Fibroblast of mammary gland (primary cell): ENCODE measurements at places on chromosomes 5 and 9.
A peak's percentile ranks its signal among the peaks of the same experiment; 100 is the strongest.

GRCh38 chr5:179453616-179454015, 96.7 kb upstream of the RUFY1 start:
- no peak for DNase-seq

DNA sequence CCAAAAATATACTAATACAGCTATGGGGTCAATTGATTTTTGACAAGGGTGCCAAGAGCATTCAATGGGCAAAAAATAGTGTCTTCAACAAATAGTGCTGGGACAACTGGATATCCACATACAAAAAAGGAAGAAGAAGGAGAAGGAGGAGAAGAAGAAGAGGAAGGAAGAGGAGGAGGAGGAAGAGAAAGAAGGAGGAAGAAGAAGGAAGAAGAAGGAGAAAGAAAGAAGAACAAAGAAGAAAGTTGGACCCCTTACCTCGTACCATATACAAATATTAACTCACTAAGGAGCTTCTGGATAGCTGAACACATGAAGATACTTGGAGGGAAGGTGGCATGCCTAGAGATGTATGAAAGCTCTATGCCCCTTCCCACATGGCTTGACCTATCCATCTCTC, 17.2 kb upstream of the DELE1 start:
- DNase-seq = no peak

GRCh38 chr9:82206490-82206889, 217.9 kb downstream of the SPATA31D1 start:
- DNase-seq = no peak

DNA sequence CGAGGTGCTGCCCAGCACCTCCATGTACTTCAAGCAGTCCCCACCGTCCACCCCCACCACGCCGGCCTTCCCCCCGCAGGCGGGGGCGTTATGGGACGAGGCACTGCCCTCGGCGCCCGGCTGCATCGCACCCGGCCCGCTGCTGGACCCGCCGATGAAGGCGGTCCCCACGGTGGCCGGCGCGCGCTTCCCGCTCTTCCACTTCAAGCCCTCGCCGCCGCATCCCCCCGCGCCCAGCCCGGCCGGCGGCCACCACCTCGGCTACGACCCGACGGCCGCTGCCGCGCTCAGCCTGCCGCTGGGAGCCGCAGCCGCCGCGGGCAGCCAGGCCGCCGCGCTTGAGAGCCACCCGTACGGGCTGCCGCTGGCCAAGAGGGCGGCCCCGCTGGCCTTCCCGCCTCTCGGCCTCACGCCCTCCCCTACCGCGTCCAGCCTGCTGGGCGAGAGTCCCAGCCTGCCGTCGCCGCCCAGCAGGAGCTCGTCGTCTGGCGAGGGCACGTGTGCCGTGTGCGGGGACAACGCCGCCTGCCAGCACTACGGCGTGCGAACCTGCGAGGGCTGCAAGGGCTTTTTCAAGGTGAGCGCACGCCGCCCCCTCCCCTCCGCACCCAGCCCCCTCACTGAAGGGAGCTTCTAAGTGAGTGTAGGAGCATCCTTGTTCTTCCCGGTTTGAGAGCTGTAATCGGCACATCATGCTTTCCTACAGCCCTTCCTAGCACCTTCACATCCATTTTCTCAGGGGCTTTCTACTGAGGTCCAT, 6.9 kb downstream of the NR4A3 start:
- DNase-seq = peak; percentile 28

DNA sequence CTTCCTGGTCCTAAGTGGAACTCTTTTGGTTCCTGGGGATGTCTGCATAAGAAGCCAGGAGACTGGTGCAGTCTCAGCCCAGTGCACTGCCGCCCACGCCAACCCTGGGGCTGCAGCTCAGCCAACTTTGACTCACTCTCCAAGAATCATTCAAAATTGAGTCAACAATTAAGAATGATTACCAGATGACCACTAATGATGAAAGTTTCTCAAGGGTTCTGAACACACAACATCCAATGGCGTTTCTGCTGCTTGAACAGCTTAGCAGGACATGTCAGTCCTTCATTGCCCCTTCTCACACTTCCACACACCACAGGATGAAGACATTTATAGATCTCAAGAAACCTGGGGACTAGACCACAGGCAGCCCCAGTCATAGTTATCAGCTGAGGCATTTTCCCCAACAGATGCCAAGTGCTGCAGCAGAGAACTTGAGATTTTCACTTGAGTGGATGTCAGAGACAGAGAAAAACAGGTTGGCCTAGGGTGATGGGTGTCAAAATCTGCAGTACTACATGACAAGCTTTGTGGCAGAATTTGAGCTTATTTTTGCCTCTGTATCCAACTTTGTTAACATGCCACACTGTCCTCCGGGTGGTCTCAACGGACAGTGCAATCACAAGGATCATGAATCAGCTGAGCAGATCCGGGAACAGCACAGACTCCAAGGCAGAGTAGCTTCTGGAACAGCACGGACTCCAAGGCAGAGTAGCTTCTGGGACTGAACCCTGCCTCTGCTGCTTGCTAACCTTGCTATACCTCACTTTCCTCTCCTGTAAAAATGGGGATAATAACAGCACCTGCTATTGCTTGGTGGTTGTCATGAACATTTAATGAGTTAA, 356.1 kb downstream of the SPOCK1 start:
- peak; percentile 99 for DNase-seq

GRCh38 chr5:178346607-178347334, 114.2 kb upstream of the PHYKPL start:
- DNase-seq = no peak

GRCh38 chr5:14059810-14060209, 83.3 kb upstream of the TRIO start:
- DNase-seq = no peak

- DNase-seq = no peak
These were observed 113.5 kb downstream of the ROR2 start for GRCh38 chr9:91836515-91836914.

- DNase-seq = no peak
These were observed 58.5 kb downstream of the MACROH2A1 start for GRCh38 chr5:135340568-135340967.

DNA sequence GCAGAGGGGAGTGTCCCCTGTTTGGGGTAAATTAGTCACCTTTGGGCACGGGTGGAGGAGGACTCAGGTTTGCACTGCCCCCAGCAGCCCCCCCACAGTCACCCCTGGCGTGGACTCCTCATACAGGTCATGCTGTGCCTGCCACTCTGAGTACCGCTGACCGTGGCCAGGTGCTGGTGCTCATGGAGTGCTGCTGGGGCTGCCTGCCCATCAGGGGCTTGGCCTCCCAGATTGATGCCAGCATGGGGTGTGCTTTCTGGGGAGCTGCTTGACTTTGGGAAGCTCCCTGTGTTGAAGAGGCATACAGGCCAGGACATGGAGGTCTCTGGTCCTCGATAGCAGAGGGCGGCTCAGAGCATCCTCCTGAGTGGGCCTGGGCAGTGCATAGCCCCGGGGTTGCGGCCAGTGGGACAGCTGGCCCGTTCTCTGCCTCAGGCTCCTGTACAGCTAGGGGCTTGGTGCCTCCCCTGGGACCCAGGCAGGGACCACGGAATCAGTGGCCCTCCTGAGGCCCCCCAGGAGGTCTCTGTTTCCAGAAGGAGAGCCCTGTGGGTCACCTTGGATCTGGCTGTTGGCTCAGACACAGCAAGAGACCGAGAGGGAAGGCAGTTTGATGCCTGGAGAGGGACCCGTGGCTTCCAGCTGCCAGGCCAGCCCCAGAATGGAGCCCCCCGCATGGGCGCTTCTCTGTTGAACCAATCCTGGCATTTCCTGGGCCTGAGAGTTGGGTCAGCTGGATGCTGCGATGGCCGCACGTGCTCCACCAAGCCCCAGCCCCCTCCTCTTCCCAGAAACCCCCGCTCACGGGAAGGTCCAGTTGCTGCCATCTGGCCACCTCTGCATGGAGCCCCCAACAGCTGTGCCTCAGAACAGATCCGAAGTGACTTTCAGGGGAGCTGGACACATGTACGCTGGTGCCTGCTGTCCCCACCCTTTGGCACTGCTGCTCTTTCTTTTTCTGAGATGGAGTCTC, 6.1 kb upstream of the AJM1 start:
- DNase-seq = no peak

DNA sequence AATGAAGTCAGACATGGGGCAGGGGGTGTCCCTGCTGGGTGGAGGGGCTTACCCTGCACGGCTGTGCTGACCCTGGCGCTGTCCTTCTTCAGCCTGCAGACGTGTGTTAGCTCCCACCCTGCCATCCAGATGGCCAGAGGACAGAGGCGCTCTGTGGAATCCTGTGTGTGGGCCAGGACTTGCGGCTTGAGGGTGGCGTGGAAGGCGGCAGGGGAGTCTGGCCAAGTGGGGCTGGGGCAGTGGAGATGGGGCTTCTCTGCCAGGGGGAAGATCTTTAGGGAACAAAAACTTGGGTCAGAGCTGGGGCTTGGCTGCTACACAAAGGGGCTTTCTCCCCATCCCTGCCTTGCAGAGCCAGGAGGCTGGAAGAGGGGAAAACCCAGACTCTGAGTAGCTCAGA, 46.5 kb upstream of the SYNPO start:
- DNase-seq = no peak

GRCh38 chr5:93724791-93725190, 16.6 kb downstream of the POU5F2 start:
- DNase-seq = peak; percentile 36

DNA sequence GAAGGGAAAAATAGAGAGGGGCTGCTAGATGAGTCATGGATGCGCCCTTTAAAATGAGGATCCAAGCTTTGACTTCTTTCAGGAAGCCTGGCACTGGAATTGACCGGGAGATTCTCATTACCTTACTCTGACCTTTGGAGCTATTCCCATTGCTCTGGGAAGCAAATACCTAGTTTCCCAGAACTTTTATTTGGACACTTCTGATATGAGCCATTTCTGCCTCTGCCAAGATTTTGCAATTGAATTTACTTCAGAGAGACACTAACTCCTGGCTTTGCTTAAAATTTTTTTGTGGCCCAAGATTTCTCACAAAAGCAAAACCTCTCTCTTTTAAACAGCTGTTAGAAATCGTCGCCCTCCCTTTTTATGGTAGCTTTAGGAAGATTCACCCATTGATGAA, 15.7 kb upstream of the AGXT2 start:
- DNase-seq = peak; percentile 61

GRCh38 chr9:130555968-130556367, 23.4 kb upstream of the FUBP3 start:
- DNase-seq = peak; percentile 40

DNA sequence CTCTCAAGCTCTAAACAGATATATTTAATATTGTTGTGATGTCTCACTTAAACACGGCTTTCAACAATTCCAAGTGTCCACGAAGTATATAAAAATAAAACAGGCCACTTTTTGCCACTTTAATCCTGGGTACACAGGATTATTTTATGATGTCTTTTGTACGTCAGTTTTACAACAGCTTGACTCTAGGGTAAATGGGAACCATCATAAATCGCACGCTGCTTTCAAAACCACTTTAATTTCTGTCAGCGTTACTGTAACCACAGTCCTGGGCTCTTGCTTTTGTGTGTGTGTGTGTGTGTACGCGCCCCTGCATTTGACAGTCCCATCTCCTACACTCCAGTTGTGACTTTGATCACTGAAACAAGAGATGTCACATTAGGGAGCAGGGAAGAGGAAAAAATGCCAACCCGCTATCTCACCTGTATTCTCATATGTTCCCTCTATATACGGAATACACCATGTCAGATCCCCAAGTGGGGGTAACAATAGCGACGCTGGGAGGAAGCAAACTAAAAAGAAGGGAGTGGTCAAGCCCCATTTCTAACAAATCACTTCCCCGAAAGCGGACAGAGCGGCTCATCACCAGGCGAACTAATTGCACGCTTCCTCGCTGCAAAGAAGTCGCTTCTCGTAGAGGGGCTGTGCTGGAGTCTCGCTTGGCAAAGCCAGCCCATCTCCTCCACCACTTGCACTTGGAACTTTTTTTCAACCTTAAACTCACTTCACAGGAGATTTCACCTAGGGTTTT, 1.2 kb downstream of the BNC2 start:
- peak; percentile 71 for DNase-seq

GRCh38 chr5:117719413-117719812, 1144.8 kb upstream of the SEMA6A start:
- no peak for DNase-seq

GRCh38 chr9:6978591-6978990, 220.8 kb downstream of the KDM4C start:
- no peak for DNase-seq

DNA sequence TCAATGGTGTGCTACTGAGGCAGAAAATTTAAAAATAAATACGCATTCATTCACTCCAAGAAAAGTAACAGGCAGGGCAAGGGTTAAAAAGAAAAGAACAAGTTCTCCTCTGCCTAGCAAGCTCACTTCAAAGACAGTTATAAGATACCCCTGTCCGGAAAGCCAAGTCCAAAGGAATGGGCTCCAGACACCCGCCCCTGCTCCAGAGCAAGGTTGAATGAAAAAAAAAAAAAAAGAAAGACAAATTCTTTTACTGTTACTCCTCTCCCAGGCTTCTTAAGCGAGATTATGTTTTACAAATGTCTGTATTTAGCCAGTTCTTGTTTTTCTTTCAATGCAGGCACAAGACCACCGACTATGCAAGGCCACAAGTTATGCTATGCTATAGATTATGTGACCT, 9.1 kb upstream of the ANXA2R start:
- DNase-seq = no peak

GRCh38 chr5:83270311-83270710, 193.0 kb downstream of the XRCC4 start:
- no peak for DNase-seq

- peak; percentile 47 for DNase-seq
These were observed 73.4 kb upstream of the PPARGC1B start for GRCh38 chr5:149656576-149657182.
